ENCODE measurements at places on chromosomes 6 and 20. TPM values are rescaled to one million over a fixed set of nuclear protein-coding genes. Genes with fewer than 3 reads are reported as not detected.
A peak's percentile ranks its signal among the peaks of the same experiment; 100 is the strongest.

DNA sequence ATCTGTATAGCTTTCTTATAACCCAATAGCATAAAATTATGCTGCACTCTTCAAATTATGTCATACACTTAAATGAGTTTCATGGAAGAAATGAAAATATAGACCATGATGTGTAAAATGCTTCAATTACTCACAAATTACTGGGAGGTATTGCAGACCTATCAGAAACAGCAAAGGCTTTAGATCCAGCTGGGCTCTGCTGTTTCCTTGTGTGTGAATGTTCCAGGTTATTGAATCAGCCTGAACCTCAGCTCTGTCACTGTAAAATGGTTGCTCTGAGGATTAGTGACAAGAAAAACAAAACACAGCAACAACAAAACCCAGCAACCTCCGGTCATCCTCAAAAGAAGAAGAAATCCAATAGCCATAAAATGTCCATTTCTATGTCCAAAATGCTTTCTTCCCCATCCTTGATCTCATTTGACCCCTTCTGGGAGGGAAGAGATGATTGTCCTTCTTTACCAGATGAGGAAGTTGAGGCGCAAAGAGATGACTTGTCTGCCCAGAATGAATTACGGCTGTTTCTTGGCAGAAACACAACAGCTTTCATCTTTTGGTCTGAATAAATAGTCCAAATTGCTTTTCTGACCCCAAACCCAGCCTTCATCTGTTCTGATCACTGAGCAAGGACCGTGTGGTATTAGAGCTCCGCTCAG lies 42.2 kb upstream of the TGM6 start:
- DNase-seq = no peak

DNA sequence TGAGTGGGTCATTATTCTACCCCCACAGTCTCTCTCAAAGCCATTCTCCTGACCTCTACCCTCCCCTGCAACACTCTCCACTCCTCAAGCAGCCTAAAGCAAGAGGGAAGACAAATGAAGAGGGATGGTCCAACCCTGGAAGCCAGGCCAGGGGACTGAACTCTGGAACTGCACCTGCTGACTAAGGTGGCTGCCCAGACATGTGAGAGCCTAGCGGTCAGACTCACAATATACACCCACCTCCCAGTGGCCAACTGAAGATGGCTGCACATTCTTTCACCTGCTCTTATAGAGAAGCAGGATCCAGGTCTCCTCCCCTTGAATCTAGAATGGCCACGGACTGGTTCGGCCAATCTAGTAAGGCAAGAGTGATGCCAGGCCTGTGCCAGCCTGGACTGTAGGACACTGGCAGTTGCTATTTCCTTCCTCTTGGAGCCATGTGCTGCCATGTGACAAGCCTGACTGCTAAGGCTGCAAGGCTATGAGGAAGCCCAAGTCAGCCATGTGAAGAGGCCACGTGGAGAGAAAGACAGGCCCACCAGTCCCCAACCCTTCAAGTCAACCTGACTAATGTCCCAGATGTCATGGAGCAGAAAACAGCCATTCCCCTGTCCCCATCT lies 31.8 kb downstream of the ACSS1 start:
- DNase-seq = no peak

GRCh38 chr6:158764926-158765325 lies 54.2 kb downstream of the EZR start:
- DNase-seq = no peak

DNA sequence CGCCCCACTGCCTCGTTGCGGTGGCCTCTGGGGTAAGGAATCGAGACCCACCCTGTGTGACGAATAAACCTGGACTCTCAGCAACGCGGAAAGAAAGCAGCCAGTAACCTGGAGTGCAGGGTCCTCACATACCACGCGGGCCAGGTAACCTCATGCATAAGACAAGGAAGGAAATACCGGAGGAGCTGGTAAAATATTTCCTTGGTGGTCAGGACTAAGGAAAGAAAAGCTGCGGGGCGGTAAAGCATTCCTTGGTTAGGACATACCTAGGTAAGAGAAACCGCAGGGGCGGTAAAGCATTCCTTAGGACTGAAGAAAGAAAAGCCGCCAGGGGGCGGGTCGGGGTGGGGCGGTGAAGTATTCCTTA lies 80.7 kb downstream of the SYTL3 start:
- no peak for DNase-seq

Gene ZNF76
- 34.7 TPM for total RNA-seq

DNA sequence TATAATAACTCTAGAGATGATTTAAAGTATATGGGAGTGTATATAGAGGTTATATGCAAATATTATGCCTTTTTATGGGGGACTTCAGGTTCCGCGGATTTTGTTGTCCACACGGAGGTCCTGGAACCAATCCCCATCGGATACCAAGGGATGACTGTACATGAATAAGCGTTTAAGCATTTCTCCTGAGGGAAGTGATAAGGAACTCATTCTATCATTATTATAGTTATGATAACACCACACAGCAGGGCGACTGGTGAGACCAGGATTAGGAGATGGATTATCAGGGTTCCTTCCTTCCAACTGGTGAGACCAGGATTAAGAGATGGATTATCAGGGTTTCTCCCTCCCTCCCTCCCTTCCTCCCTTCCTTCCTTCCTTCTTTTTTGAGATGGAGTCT lies 6.6 kb downstream of the ECI2 start:
- DNase-seq = no peak

- DNase-seq = peak; percentile 39
These were observed 107.7 kb upstream of the PRND start for GRCh38 chr20:4613718-4614620.

Gene NOX3
- total RNA-seq = not detected

Gene PPP1R18
- total RNA-seq = 21.8 TPM

DNA sequence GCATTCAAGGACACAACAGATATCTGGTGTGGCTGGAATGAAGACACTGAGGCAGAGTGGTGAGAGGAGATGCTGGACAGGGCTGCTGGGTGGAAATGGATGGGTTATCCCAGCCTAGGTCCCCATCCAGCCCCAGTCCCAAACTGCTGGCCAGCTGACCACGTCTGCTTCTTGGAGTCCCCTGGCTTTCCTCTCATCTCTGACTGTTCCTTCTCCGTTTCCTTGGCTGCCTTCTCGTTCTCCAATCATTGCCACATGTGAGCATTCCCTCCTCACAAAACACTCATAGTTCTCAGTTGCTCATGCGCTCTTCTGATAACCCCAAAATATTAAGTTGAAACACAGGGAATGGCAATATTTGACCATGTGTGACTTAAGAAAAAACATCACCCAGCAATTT lies 31.5 kb downstream of the MAFB start:
- DNase-seq = peak; percentile 31

Gene GGT7
- total RNA-seq = 18.9 TPM

- no peak for DNase-seq
These were observed 1.1 kb downstream of the TCP1 start for GRCh38 chr6:159788276-159788675.

- no peak for DNase-seq
These were observed 344.0 kb downstream of the PLCB1 start for GRCh38 chr20:8476021-8476420.

Gene FILIP1
- total RNA-seq = 118 TPM

DNA sequence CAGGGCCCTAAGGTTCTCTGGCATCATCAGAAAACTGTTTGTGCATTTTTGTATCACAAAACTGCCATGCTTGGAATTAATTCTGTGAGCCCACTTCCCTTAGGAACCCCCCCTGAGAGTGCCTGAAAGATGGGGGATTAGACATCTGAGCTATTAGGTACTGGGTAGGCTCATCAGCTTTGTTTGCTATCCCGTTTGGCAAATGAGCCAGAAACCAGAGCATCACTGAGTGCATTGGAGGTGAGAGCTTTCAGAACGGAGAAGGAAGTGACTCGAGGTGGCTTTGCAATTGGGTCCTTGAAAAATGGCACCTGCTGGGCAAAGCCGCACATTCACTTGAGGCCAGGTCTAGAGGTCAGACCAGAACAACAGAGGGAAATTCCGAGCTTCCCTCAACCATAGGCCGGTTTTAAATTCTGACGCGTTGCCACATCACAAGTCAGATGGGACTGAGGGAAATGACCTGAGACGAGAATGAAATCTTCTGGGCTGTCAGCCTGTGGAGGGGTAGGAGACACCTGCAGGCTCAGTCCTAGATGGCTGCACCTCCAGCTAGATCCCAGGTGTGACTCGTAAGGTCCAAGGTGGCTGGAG lies 8.4 kb upstream of the GLP1R start:
- DNase-seq = no peak

Gene BANF2
- total RNA-seq = not detected

DNA sequence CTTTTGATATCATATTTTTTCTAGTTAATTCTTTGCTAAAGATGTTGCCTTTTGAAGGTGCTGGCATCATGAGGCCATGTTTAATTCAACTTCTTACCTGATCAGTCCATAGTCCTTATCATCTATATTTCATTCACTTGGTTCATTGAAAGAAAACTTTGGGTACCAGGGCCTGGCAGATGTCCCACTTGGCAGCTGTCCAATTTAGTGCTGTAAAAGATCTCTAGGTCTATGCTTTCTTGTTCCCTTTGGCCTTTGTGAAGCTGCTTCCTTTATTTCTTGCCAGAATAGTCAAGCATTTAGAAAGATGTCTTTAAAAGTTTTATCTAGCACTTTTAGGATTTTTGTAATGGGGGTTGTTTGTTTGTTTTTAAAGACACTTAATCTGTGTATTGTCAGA lies 61.7 kb upstream of the EYA4 start:
- peak; percentile 46 for DNase-seq

DNA sequence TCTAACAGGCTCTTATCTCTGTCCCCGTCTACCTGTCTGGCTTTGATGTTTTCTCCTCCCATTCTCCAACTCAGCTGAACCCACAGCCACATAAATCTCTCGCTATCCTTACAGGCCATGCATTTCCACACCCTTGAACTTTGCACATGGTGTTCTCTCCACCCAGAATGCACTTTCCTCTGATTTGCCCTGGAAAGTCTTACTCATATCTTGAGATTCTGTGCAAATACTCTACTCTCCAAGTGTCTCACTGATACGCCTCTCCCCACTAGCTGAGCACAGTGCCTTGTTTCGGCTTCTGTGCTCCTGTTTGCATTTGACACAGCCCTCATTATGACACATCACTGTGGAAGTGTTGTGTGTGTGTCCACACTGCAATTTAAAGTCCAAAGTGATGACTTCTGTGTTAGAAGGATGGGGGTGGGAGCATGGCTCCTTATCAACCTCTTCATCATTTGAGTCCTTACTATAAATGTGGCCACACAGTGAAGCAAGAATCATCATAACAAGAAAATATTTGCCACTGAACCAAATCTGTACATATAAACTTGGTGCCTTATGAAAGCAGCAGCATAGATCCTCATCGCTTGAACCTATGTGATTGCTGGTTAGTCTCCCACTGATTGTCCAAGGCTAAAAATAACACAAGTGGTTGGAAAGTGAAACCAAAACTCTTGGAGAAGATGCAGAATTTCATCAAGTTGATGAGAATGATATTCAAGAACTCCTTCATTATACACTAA lies 5.5 kb upstream of the PRELID3B start:
- DNase-seq = no peak

GRCh38 chr6:159720708-159721107 lies 6.6 kb upstream of the WTAP start:
- DNase-seq = no peak

Gene APCDD1L
- 2.1 TPM for total RNA-seq

DNA sequence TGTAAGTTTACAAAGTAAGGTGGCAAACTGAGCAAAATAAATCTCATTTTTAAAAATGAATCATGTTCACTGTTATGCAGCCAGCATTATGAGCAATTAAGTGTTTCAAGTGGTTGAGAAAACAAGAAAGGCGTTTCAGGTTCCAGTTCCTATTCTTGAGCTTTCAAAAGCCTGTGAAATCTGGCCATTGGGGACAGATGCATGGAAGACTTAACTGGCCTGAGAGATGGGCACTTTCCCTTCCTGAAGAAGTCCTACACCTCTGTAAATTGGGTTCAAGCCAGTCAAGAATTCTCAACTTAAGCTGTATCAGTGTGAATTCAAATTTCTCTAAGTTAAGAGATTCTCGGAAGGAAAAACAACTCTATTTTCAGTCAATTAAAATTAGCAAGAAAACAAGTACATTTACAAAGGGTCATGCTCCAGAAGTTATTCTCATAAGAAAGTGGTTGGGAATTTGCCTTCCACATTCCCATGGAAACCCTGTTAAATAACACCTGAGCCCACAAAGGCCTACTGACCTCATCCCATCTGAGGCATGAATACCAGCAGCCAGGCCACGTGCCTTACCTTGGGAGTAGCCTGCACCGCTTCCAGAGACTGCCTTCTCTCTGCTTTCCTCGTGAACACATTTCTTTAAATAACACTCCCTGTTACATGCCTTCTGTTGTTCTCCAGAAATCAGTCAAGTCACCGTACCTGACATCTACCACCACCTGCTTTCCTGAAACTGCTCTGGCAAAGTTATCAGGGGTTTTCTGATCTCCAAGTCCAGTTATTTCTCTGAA lies 19.4 kb downstream of the MAP3K5 start:
- DNase-seq = no peak

DNA sequence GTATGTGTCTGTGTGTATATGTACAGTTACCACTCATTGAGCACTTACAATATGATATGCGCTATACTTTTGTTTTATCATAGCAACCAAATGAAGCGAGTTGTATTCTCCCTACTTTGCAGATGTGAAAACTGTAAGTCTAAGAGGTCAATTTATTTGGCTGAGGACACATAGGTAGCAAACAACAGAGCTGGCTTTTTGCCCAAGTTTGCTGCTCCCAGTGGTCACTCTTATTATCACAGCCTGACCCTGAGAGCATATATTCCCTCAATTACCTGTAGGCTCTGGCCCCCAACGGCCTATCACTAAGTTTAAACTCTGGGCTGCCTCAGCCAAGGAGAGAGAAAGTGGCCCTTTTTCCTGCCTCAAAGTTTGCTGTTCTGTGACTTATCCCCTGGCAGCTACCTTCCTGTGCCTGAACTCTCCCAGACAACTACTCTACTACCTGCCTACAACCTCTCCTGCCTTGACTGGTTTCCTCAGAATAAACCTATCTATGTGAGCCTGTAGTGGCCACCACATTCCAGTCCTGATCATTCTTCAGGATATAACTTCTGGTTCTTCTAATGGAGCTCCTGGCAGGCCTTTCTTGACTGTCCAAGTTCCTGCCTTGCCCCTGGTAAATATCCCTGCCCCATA lies 221.8 kb downstream of the FRK start:
- peak; percentile 41 for DNase-seq

Gene FNDC11
- 0.20 TPM for total RNA-seq

- no peak for DNase-seq
These were observed 125.1 kb downstream of the JARID2 start for GRCh38 chr6:15370733-15371671.

Gene TMEM14A
- total RNA-seq = 8.7 TPM

GRCh38 chr20:16491294-16491905 lies 81.8 kb downstream of the KIF16B start:
- DNase-seq = no peak

Gene CENPQ
- total RNA-seq = 8.3 TPM

DNA sequence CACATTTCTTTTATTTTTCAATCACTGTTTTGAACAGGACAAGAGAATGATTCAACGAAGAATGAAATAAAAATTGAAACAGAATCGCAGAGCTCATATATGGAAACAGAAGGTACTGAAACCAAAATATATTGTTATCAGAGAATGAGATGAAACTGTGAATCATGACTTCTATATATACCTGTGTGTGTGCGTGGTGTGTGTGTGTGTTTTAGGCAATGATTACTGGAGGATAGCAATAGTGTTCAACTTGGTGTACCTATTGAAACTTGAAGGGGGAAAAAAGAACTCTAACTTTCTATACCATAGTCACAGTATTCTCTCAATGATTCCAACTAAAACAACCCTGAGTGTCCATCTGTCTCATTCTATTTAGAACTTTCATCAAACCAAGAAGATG lies 586.6 kb downstream of the KIF16B start:
- no peak for DNase-seq
